BJ (cell line): ENCODE measurements at places on chromosomes 13 and 19. TPM values are rescaled to one million over a fixed set of nuclear protein-coding genes. Genes with fewer than 3 reads are reported as not detected.

GRCh38 chr13:112974671-112975070 lies 5.7 kb downstream of the MCF2L start:
- DNase-seq: no peak

DNA sequence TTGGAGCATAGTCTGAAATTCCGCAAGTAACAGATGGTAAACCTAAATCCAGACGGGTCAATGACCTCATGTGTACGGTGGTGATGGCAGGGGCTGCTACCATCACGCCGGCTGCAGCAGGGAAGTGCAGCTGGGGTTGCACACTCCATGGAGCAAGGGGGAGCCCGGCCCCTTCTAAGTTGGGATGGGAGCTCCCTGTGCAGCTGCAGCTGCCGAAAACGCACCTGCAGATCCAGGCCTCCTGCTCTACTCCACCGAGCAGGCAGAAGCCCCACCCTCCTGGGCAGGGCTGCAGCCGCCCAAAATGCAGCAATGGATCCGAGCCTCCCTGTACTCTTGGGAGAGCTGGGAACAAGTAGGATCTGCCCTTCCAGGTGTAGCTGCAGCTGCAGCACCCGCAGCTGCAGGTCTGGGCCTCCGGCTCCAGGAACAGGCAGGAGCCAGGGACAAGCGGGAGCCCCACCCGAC lies 25.5 kb downstream of the KBTBD6 start:
- DNase-seq: no peak

Gene PINLYP
- 2.0 and 2.2 TPM in 2 replicates for polyA plus RNA-seq

Gene ZNF256
- polyA plus RNA-seq: 2.2 and 3.0 TPM in 2 replicates

Gene POLD1
- 4.7 and 10.8 TPM in 2 replicates for polyA plus RNA-seq

Gene ZNF571
- polyA plus RNA-seq: 1.0 and 1.3 TPM in 2 replicates

Gene PIP5K1C
- 14.2 and 35.3 TPM in 2 replicates for polyA plus RNA-seq
